Temporal lobe (tissue), 4 donors: ENCODE measurements at places on chromosomes 7 and 10. TPM values are rescaled to one million over a fixed set of nuclear protein-coding genes. Genes with fewer than 3 reads are reported as not detected.

Gene UBN2
- 18.9 TPM for total RNA-seq

Gene LBX1
- not detected for total RNA-seq

Gene VWDE
- 0.25 TPM for total RNA-seq

Gene IFIT1B
- total RNA-seq = 0.49 TPM

Gene NKX2-3
- total RNA-seq = under 0.01 TPM

Gene ZNF117
- 40.8 TPM for total RNA-seq

Gene MRLN
- total RNA-seq = 0.49 TPM

Gene WDFY4
- total RNA-seq = 0.49 TPM

Gene MYO1G
- 0.25 TPM for total RNA-seq

Gene DNMBP
- 4.4 TPM for total RNA-seq

Gene SFTPA1
- not detected for total RNA-seq

Gene GIMAP6
- total RNA-seq = 2.7 TPM

Gene TMEM26
- total RNA-seq = 0.25 TPM

Gene FGL2
- total RNA-seq = 3.2 TPM

Gene TRPV5
- total RNA-seq = not detected

Gene NME8
- not detected for total RNA-seq

Gene EPHB6
- total RNA-seq = 48.7 TPM

Gene EPO
- total RNA-seq = not detected

Gene ATRNL1
- 353 TPM for total RNA-seq
